ENCODE measurements at places on chromosomes 3 and 15.

DNA sequence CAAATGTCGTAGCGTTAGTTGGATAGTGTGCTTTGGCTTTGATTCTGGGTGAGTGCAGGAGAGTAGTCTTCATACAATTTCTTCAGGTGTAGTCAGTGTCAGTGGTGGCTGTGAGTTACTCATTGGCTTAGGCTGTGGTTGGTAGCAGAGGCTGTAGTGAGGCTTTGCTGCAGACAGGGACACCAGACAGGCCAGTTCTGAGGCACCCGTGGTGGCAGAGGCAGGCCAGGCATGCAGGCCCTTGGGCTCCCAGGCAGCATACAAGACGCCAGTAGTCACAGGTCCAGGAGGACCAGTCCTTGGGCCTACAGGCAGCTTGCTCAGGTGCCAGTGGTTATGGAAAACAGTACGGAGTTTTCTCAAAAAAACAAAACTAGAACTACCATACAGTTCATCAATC, 61.3 kb downstream of the DMXL2 start:
- no peak for DNase-seq

DNA sequence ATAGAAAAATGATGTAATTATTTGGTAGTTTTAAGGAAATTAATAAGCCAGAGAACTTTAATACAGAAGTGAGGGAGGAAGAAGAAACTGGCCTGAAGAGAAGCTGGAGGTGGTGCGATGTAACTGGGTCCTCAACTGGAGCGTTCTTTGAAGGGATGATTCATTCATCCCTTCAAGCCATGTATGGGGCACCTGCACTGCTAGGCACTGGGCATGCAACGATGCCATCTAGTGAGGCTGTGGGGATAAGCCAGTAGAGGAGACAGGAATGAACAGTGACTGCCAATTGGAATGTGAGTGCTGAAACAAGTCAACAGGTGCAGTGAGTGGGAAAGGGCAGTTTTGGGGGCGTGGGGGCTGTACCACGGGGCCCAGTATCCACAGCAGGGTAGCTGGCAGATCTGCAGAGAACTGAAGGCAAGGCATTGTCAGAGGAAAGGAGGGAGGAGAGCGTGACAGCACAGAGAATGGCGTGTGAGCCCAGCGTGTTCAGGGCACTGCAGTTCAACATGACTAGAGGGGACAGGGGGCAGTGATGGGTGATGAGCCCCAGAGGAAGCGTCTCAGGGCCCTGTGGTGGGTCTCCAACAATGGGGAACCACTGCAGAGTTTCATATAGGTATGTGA, 3.8 kb upstream of the KIF23 start:
- peak; percentile 91 for DNase-seq

GRCh38 chr3:159451482-159451881, 537.2 kb upstream of the IL12A start:
- DNase-seq = no peak

- no peak for DNase-seq
Observed at GRCh38 chr15:85897895-85898717, 103.4 kb upstream of the KLHL25 start.

DNA sequence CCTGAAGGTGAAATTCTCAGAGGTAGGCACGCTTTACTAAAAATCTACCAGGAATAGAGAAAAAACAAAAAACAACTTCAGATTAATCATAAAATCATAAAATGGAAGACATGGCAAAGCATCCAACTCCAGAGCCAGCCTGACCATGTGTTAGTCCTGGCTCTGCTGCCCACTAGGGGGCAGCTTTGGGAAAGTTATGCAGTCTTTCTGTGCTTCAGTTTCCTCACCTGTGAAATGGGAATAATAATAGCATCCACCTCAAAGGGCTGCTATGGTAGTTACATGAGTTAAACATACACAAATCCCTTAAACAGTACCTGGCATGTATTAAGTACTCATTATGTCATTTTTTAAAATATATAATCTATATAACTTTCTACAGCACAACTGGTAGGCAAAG, 52.3 kb downstream of the WNT5A start:
- DNase-seq = no peak

DNA sequence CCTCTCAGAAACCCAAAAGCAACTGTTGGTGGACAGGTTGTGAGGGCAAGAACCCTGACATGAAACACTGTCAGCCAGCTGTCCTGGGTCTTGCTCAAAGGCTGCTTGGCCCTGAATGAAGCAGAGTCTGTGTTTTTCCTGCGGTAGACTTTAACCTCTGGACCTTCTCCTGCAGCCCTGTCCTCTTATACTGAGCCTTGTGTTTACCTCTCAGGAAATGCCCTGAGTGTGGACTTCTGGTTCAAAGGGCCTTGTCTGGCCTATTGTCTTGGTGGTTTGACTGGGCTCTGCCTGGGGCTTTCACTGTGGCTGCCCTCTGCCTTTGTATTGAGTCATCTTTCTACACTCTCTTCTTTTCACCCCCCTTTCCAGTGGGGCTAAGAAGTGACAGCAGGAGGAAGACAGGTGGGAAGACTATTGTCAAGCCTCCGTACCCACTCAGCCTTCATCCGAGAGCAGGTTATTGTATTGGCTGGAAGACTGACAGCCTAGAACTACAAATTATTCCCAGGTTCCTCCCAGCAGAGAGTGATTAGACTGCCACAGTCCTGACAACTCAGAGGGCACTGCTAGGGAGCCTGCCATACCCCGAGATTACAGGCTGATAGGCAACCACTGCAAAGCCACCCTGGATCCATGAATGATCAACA, 3.5 kb downstream of the SEC13 start:
- DNase-seq = no peak

GRCh38 chr3:65521032-65521431, 517.7 kb downstream of the MAGI1 start:
- no peak for DNase-seq

- peak; percentile 9 for DNase-seq
Observed at GRCh38 chr15:87672309-87673288, 583.9 kb downstream of the NTRK3 start.

DNA sequence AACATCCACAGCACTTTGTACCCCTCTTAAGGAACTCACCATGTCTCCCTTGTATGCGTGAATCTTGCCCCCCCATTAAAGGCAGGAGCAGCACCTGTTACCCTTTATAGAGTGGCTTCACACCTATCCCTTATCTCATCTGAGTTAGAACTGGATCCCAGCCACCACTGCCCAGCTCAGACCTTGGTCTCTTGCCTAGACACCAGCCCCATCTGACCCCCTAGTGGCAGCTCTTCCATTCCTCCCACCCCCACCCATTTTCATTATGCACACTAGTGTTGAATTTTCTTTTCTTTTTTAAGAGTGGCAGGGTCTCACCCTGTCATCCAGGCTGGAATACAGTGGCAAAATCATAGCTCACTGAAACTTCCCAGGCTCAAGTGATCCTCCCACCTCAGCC, 3.2 kb upstream of the ZFYVE19 start:
- no peak for DNase-seq

- DNase-seq = no peak
Observed at GRCh38 chr3:50617096-50617791, at the start of gene MAPKAPK3. TSS of gene MAPKAPK3 (plus strand) at chr3:50617151. CDS start at chr3:50617566, 415 bp downstream.

- peak; percentile 24 for DNase-seq
Observed at GRCh38 chr15:56371495-56372147, 6.4 kb downstream of the TEX9 start.

- DNase-seq = no peak
Observed at GRCh38 chr15:55683376-55683775, 59.6 kb downstream of the PRTG start.

DNA sequence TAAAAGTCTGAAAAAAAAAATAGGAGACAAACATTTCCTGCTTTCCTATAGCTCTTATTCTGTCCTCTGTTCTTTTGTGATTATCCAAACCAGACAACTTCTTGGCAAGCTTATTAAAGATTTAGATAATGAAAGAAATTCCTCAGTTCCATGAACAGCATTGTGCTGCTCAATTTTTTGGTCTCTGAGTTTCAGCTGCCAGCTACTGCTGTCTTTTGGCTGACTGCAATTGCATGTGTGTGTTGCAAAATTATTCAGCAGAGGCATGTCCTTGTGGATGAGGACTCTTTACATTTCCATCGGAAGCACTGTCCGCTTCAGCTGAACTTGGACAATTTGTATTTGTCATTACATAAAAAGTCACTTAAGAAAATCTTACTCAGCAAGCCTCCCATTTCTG, 397.3 kb upstream of the RASGRP1 start:
- DNase-seq = no peak

GRCh38 chr15:85007741-85008397, 26.2 kb downstream of the PDE8A start:
- DNase-seq = no peak

- DNase-seq = no peak
Observed at GRCh38 chr3:129827765-129828164, 65.7 kb downstream of the TMCC1 start.

GRCh38 chr3:132378846-132379245, 38.5 kb upstream of the DNAJC13 start:
- DNase-seq = no peak

GRCh38 chr15:36344887-36345286, 234.5 kb upstream of the CDIN1 start:
- no peak for DNase-seq

DNA sequence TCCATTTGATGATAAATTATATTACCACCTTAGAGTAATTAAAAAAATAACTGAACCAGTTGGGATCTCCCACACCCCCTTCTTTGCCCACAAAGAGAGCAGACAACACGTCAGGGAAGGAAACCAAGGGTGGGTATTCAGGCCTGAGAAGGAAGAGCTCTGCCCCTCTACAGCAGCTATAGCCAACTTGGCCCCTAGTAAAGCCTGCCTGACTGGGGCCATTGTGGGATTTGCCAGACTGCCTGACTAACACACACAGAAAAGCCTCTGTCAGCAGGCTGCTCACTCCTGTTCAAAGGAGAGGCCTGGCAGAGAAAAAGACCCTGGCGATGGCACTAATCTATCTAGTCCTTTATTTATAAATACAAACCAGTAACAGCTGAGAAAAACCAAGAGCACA, 41.4 kb downstream of the ATP8B4 start:
- no peak for DNase-seq

GRCh38 chr15:70340494-70340870, 242.8 kb upstream of the TLE3 start:
- no peak for DNase-seq

- no peak for DNase-seq
Observed at GRCh38 chr3:25536521-25537391, 108.7 kb downstream of the RARB start.

DNA sequence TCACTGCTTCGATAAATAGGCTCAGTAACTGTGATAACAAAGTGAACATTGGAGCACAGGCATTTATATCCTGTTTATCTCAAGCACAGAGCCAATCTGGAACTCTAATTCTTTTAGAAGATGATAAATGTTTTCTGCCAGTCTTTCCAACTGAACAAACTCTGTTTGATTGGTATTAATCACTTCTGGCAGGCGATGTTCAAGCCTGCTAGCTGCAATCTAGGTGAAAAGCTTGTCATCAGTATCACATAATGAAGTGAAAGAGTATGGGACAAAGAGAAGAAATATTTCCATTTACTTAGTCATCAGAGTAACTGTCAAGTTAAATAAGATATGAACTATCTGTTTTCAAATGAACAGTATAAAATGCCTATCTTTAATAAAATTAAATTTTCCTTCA, 577.3 kb downstream of the VGLL3 start:
- no peak for DNase-seq

- DNase-seq = no peak
Observed at GRCh38 chr3:28295898-28296490, 52.5 kb upstream of the ZCWPW2 start.

DNA sequence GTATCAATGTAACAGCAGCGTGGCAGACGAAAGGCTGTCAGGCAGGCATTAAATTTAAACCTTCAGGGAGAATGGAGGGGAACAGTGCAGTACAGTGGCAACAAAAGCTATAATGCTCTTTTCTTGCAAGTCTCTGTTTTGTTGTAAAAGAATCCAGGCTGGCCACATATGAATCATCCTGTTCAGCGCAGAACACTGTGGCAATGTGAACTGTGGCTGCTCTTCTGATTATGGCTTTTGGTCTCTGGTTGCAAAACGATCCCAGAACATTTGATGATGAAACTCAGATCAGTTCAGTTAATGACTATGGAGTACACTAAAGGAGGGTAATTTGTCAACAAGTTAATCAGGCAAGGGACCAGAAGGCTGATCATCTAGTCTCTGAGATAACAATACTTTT, 219.7 kb upstream of the SGO1 start:
- DNase-seq = no peak

- DNase-seq = no peak
Observed at GRCh38 chr3:25537516-25537915, 109.5 kb downstream of the RARB start.

DNA sequence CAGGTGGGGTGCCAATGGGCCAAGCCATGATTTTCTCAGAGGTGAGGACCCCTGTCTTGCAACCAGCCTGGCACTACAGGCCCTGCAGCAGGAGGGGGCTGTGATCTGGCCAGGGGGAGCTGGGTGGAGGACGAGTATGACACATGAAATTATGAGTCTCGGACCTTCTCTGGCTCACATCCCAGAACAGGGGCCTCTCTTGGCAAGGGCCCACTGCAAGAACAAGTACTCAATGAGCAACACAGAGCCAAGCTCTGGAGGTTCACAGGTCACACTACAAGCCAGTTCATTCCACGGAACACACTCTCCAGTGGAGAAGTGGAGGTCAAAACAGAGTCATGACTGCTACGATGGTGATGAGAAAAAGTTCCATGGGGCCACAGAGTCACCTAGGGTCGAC, 28.3 kb downstream of the CCDC32 start:
- no peak for DNase-seq

DNA sequence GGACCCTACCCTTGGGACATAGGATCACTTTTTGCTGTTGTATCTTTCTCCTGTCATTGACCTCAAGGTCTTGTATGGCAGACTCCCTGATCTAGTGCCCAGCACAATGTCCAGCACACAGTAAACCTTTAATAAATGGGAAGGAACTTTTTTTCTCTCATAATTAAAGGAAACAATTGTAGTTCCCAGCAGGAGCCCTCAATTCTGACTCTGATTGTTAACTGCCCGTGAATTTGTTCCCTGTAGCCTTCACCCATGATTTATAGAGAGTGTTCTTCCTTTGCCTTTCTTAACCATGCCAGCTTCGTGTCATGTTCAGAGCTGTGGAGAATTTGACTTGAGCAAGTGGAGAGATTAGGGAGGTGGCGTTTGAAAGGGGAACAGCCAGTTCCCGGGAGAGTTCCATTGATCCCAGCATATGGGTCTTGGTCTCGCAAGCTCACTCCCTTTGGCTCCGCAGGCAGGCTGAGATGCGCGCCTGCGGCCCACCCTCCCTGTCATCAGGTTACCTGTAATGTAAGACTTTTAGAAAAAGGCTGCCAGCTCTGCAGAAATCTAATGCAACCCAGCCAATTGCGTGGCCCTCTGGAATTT, 182.6 kb downstream of the TP63 start:
- no peak for DNase-seq

DNA sequence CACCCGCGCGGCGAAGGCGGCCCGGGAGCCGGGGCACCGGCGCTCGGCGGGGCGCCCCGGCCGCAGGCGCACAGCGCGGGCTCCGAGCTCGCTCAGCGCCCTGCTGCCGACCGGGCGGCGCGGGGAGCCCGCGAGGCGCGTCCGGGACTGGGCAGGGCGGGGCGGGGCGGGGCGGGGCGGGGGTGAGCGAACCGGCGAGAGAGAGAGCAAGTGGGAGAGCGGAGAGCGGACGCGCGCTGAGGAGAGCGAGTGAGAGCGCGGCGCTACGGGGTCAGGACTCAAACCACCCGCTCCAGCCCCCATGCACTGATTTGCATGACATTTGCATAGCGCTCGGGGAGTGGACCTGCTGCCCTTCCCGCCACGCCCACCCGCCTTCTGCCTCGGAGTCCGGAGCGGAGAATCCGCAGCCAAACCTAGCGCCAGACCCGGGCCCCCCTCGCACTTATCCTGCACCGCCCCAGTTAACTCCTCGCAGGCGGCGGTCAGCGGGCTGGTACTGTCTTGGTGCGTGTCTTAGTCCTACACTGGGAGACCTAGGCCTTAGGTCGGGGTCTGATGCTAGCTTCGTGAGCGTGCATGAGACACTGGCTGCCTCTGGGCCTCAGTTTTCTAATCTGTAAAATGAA, at the start of gene MYLK:
MYLK (minus strand) TSS at position 130 of the 629 bp plus-strand sequence. CDS start 90,491 bp downstream, outside the sequence.
- DNase-seq = peak; percentile 67

Measured in RWPE1 (cell line).